ENCODE measurements at places on chromosomes 16 and 17.

DNA sequence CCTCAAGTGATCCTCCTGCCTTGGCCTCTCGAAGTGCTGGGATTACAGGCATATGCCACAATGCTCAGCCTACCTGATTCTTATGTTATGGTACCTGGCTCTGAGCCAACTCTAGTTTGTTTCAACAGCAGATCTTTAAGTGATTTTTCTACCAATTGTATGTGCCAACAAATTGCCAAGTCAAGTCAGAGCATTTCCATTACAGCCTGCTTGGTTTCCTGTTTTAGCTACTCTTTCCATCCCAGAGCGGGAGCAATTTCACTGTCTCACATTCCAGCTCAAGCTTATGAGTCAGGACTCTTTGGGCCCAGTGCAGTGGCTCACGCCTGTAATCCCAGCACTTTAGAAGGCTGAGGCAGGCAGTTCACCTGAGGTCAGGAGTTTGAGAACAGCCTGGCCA, 30.8 kb upstream of the RBBP6 start:
- no peak for DNase-seq

GRCh38 chr17:44384281-44384822, 5.1 kb downstream of the ITGA2B start:
- no peak for DNase-seq

DNA sequence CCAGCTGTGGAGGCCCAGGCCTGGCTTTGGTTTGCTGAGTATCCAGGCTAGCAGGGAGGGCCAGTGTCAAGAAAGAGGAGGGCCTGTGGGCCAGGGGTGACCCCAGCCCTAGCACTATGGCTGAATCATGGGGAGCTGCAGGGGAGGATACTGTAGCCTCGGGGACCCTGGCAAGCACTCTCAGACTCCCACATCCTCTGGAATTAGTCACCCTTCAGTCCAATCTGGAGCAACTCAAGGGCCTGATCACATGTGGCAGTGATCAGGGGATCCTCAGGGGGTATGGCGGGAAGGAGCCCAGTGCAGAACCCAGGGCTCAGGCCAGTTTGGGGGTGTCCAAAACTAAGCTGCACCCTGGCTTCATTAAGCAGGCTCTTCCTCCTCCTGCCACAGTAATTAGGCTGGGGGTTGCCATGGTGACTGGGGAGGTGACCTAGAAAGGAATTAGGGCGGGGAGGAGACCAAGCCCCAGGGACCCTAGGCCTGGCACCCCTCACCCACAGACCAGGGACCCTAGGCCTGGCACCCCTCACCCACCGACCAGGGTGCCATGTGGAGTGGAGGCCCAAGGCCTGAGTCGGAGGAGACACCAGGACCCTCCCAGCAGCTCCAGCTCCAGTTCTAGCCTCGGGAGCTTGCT, 5.8 kb downstream of the NLGN2 start:
- DNase-seq = no peak

- DNase-seq = no peak
Measured at GRCh38 chr17:32529604-32530003, 42.8 kb downstream of the CDK5R1 start.

- no peak for DNase-seq
Measured at GRCh38 chr17:1190751-1191331, 11.1 kb upstream of the ABR start.

GRCh38 chr16:54107583-54108202, 178.9 kb downstream of the IRX3 start:
- no peak for DNase-seq

GRCh38 chr17:11610999-11611566, 12.8 kb downstream of the DNAH9 start:
- DNase-seq = no peak

DNA sequence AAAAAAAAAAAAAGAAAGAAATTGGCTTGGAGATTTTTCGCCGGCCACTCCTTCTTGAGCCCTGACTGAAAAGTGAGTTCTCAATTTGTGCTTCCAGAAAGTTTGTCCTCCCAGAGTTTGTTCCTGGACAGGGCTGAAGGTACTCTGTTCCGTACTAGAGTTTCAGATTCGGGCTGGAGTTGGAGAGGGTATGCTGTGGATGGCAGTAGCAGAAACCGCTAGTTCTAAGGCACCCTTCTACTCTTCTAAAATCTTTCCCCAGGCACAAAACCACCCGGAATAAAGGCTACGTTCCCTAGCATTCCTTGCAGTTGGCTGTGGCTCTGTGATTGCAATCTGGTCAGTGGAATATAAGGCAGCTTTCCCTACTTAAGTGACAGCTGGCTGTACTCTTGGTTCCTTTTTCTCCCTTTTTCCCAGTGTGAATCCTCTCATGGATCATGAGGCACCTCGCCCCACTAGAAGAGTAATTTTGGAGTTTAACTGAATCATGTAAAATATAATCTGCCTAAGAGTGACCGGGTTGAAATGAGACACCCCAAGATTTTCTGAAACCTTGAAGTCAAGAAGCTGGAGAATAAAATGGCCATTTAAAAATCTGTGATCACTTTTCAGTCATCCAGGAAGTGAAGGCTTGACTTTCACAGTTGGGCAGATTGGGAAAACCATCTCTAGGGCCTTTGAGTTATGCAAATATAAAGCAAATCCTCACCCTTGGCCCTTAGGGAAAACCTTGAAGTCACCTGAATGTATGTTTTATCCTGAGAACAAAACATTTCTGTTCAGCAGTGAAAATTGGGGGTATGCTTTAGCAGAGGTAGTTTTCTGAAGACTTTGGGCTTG, 901 bp upstream of the HEATR6 start:
- DNase-seq = no peak

GRCh38 chr17:3401786-3402185, 3.6 kb upstream of the OR1E1 start:
- no peak for DNase-seq

GRCh38 chr17:55575058-55575636, 63.9 kb upstream of the SMIM36 start:
- no peak for DNase-seq

DNA sequence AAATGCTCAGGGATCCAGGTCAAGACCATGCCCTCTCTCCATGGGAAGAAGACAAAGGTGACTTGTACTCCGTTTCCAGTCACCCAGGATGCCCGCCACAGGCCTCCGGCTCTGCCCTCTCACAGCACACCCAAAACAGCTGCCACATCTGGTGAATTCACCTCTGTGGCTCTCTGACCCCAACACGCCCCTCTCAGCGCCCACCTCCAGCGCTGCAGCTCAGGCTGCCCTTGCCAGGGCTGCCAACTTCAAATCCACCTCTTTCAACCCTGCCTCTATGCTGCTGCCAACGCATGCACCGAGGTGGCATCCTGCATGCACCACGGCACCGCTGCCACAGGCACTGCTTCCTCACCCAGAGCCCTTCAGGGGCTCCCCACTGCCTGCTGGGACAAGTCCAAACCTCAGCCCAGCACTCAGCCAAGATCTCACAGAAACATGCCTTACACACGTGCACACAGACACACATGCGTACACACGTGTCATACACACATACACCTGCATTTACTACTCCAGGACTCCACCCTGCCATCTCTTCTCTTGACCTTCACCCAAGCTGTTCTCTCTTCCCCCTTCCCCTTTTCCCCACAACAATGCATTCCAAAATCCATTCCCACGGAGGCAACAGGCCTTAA, 7.5 kb downstream of the HID1 start:
- DNase-seq = no peak

DNA sequence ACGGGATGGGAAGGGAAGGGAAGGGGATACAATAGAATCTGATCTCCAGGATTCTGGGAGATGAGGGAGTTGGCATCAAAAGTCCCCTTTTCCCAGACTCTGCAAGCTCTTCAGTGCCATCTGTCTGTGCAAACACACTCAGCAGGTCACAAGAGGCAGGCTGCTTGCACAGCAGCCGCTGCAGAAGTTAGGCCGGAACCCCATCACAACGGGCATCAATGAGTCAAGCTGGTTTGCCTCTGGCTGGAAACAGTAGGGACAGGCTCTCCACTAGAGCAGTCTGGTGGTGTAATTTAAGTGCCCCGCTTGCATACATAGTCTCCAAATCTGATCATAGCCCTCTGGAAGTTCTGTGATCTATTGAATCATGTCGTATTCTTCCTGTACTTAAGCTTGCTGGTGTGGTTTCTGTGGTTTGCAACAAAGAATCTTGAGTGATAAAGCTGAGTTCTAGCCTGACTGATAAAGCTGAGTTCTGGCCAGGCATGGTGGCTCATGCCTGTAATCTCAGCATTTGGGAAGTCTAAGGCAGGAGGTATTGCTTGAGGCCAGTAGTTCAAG, 33.7 kb upstream of the KDM8 start:
- peak; percentile 63 for DNase-seq

- no peak for DNase-seq
Measured at GRCh38 chr17:76130473-76130872, 10.6 kb downstream of the FOXJ1 start.

DNA sequence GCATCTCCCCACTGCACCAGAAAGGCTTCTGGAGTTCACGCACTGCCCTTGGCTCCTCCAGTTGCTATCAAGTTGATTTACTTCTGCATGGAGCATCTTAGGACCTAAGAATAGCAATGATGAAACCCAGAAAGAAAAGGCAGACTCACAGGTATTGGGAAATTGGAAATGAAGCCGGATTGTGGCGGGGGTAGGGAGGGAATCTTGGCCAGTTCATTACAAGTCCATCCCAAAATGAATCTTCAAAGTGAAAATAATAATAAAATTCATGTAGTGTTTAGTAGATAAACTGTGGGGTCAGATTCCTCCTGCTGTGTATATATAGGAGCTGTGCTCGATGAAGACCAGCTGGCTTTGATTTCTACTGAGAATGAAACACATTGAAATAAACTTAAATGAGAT, 33.7 kb downstream of the TEKT3 start:
- DNase-seq = no peak

DNA sequence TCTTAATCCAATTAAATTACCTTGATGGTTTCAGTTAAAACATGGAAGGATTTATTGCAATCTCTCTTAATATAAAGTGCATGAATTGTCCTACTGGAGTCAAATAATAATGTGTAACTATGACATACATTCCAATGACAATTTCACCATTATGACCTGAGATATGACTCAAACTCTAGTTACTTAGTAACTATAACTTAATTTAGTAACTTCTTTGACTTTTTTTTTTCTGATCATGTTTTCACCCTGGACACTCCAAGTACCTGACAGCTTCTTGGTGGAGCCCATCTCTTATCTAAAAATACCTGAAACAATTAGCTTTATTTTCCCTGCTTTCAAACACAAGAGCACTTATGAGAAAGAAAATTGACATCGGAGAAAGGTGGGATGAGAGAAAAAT, 123.7 kb downstream of the STX8 start:
- no peak for DNase-seq

GRCh38 chr17:37661400-37662014, 18.3 kb upstream of the DDX52 start:
- no peak for DNase-seq

- DNase-seq = no peak
Measured at GRCh38 chr17:58591455-58591854, 77.0 kb upstream of the MTMR4 start.

DNA sequence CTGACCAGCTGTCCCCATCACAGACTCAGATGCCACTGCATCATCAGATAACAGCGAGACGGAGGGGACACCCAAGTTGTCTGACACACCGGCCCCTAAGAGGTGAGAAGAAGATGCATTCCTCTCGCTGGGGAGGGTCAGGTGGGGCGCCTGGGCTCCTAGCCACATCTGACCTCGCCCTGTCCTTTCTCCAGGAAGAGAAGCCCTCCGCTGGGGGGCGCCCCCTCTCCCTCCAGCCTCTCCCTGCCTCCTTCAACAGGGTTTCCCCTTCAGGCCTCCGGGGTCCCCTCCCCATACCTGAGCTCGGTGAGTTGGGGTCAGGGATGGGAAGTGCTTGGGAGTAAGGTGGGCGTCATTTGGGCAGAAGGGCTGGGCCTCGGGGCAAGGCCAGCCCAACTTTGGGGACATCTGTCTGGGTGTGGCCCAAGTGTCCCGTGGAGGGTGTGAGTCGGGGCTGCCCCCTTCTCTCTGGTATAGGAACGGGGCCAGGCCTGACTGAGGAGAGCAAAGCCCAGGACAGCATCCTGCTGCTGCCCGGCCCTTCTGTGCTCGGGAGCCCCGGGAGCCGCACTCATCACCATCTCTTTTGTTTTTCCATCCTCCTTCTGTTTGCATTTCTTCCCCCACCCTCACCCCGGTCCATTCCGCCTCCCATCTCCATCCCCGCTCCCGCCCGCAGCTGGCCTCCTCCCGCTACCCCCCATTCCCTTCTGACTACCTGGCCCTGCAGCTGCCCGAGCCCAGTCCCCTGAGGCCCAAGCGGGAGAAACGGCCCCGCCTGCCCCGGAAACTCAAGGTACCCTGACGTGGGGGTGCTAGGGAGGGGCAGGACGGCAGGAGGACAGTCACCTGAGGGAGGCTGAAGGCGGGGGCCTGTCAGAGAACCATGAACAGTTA, 4.9 kb downstream of the INO80E start:
- DNase-seq = no peak

GRCh38 chr17:20307326-20307910, 159.9 kb downstream of the LGALS9B start:
- DNase-seq = no peak

- DNase-seq = no peak
Measured at GRCh38 chr17:61261001-61261637, 138.5 kb upstream of the TBX2 start.

GRCh38 chr16:9323170-9323569, 231.7 kb downstream of the HAPSTR1 start:
- DNase-seq = no peak

DNA sequence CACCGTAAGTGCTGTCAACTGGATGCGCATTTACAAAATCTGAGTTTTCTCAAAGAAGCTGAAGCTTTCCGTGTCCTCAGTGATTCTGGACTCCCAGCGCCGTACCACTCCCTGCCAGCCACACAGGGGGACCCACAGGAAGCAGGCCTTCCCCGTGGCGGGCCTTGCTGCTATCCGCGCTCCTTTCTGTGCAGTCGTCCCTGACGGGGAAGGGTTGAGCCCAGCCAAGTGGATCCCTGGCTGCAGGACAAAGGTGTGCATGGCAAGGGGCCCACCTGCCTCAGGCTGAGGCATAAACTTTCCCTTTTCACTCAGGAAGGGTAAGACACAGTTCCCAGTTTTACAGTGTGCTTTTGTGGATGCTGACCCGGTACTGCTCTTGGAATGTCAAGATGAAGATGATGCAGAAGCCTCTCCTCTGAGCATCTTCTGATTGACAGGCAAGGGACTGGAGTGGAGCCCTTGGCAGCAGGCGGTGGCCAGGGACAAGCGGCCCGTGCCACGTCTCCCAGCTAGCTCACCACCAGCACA, 93.0 kb downstream of the ANKRD11 start:
- no peak for DNase-seq

DNA sequence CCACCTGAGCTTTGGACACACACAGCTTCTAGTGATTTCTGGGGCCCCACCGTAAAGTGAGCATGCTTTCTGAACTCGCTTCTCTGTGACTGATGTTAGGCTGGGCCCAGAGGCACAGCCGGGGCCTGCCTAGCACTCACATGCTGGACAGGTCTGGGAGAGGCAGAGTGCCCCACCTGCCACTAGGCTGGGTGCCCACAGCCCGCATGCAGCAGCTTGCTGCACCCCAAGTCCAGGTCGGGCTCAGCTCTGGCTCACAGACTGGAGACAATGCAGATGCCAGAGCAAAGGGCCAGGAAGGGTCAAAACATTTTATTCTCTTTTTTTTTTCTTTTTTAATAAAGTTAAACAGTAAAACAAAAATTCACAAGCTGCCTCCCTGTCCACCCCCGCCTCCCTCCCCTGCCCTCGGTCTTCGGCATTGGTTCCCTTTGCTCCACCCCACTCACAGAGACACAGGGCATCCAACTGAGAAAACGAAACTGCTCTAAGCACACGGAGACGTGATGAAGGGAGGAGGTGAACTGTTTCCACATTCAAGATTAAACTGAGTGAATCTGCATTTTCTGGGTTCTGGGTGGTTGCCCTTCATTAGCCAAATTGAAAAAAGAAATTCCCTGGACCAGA, 9.7 kb downstream of the CNP start:
- DNase-seq = no peak
